ENCODE measurements at places on chromosomes 1 and 21.

DNA sequence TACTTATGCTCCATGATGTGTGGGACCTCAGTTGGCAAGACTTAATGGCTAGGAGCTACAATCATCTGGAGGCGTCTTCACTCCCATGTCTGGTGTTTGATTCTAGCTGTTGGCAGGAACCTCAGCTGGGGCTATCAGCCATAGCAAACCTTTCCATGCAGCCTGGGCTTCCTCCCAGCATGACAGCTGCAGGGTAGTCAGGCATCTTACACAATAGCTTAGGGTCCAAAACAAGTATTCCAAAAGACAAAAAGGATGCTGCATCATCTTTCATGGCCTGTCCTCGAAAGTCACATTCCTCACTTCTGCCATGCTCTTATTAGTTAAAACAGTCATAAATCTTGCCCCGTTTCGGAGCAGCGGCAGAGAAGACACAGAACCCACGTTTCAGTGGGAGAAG lies 90.9 kb downstream of the LRRC8C start:
- no peak for DNase-seq

DNA sequence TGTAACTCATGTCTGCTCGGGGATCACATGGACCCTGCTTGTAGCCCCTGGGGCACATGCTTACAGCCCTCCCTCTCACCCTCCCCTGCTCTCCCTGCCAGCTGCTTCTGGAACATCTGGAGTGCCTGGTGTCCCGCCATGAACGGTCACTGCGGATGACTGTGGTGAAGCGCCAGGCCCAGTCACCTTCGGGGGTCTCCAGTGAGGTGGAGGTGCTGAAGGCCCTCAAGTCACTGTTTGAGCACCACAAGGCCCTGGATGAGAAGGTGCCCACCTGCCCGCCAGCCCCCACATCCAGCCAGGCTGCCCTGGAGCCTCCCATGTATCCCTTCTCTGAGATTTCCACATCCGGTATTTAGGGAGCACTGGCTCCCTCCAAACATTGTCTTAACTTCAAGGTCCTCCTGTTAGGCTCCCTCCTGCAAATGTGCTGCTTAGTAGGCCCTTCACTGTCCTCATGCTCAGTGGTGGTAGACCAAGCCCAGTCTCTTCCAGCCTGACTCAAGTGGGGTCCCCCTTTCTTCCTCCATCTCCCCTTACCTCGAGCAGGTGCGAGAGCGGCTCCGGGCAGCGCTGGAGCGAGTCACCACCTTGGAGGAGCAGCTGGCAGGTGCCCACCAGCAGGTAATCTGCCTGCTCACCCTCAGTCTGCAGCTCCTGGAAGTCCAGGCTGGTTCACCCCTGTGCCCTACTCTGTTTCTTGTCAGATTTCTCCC lies 17.7 kb downstream of the PPFIA4 start:
- no peak for DNase-seq

DNA sequence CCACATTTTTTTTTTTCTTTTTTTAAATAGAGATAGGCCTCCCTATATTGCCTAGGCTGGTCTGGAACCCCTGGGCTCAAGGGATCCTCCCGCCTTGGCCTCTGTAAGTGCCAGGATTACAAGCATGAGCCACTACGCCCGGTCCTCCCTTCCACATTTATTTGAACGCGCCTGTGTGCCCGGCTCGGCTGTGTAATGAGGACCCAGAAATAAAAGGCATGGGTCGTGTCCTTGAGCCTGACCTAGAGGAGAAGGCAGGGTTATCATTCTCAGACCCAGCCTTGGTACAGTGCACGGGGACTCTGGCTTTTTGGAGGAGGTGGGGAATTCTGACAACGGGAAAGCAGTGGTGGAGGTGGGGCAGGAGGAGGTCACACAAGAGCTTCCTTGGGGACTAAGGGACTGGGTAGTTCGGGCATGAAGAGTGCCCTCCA lies 841 bp downstream of the CENPF start:
- DNase-seq, result no peak

DNA sequence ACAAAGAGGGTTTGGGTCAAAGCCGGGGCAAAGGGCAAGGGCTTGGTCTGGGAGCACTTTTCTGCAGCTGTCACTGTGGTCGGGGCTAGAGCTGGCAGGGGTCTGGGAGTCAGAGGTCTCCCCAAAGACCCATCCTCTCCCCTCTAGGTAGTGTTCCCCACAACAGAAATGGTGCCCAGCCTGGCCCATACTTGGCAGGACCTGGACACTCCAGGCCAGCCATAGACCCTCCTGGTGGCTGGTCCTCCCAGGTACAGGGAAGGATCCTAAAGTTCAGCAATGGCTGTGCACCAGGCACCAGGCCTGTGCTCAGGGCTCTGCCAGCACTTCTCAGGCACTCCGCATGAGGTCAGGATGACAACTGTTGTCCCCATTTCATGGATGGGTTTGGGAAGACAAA lies 11.0 kb downstream of the ESPN start:
- DNase-seq, result no peak

- DNase-seq, result no peak
Observed at GRCh38 chr1:55700359-55701130, 485.4 kb upstream of the USP24 start.

DNA sequence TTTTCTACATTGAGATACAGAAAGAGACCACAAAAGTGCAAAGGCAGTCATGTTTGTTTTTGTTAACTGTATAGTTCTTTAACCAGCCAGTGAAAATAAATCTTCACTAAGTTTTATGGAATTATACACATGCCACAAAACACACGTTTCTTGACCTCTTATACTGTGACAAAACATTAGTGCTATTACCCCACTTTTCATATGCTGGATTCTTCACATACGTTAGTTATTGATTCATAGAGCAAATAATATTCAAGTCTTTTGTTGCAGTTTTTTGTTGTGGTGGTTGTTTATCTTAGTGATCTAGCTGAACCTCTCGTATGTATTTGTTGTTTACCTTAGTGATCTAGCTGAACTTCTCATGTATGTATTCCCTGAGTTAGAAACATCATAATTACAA lies 28.0 kb downstream of the LYPLAL1 start:
- DNase-seq, result no peak

DNA sequence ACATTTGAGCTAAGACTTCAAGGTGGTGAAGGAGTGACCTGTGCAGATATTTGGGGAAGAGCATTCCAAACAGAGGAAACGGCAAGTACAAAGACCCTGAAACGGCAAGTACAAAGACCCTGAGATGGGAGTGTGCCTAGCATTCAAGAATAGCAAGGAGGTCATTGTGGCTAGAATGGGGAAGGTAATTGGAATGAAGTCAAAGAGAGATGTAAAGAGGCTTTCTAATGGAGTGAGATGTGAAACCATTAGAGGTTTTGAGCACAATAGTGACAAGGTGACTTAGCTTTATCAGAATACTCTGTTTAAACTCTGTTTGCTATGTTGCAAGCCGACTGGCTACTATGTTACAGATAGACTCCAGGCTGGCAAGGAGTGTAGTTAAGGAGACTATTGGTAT lies 4.4 kb downstream of the CDC7 start:
- DNase-seq, result no peak

- DNase-seq, result no peak
Observed at GRCh38 chr1:58848818-58849411, 65.1 kb upstream of the JUN start.

DNA sequence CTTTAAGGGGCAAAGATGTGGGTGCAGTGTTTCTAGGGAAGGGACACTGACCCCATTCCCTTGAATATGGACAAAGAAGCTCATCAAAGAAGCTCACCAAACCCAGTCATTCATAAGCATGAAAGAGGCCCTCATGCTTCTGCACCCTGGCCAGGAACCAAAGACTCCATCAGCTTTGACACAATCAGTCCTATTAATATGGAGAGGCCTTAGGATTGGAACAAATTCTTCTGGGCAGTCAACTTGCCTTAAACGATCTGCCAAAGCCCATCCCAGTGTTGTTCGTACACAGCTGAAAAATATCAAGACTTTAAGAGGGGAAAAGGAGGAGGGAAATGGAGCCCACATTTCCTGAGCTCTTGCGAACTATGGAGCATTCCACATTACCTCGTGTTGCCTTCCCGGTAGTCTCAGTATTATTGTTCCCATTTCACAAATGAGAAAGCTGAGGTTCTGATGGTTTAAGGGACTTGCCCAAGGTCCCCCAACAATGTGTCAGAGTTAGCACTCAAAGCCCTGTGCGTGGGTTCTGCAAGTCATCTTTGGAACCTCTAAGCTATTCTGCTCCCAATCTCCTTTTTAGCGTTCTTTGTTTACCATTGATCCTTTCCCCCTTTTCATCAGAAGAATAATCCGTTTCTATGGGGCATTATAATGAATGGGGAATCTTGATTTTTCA lies 161.9 kb downstream of the ZBTB18 start:
- DNase-seq, result no peak

GRCh38 chr1:39361446-39361845 lies 130.0 kb upstream of the BMP8A start:
- no peak for DNase-seq

GRCh38 chr1:209624558-209625549 lies 27.4 kb downstream of the LAMB3 start:
- DNase-seq, result no peak

DNA sequence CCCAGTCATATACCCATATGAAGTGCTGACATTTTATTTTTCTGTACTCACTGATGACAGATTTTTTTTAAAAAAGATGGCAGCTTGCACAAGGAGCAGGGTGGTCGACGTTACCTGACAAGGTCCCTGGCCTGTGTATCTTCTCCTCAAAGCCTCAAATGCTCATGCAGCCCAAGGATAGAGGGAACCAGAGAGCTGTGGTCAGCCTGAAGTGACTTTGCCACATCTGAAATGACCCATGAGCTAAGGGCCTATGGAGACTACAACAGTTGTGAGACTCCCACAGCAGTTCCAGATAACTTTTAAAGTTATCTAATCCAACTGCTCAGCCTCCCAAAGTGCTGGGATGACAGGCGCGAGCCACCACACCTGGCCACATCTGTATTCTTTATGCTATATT lies 131.1 kb downstream of the GLUL start:
- DNase-seq, result no peak

DNA sequence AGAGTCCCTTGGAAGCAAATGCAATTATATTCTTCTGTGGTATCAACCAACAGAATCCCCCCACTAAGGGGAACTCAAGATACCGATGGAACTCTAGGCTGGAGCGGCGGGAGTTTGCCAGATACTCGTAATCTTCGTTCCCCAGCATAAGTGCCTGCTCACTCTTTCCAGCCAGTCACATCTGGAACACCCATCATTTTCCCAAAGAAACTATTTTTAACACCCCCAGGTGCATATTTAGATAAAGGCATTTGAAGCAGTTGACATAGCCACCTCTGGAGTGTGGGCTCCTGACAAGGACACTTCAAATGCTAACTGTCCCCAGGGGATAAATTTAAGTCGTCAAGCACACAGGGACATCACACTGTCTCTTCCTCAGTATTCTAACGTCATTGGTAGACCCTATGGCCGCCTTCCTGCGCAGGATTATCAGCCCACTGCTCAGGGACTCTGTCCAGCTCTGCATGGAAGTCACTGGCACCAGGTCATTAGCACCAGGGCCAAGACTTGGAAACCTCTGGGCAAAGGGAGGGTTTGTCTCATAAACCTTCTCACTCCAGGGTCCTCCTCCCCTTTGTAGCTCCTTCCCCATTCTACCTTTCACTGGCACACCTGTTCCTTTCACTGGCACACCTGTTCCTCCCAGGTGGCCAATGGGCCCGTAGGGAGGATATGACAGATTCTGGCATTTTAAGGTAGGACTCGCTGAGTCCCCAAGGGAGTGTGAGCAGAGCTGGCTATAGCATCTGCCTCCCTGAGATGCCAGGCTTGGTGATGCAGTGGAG lies 48.8 kb downstream of the H3-3A start:
- DNase-seq, result no peak

GRCh38 chr1:92805216-92805615 lies 20.3 kb upstream of the EVI5 start:
- no peak for DNase-seq

DNA sequence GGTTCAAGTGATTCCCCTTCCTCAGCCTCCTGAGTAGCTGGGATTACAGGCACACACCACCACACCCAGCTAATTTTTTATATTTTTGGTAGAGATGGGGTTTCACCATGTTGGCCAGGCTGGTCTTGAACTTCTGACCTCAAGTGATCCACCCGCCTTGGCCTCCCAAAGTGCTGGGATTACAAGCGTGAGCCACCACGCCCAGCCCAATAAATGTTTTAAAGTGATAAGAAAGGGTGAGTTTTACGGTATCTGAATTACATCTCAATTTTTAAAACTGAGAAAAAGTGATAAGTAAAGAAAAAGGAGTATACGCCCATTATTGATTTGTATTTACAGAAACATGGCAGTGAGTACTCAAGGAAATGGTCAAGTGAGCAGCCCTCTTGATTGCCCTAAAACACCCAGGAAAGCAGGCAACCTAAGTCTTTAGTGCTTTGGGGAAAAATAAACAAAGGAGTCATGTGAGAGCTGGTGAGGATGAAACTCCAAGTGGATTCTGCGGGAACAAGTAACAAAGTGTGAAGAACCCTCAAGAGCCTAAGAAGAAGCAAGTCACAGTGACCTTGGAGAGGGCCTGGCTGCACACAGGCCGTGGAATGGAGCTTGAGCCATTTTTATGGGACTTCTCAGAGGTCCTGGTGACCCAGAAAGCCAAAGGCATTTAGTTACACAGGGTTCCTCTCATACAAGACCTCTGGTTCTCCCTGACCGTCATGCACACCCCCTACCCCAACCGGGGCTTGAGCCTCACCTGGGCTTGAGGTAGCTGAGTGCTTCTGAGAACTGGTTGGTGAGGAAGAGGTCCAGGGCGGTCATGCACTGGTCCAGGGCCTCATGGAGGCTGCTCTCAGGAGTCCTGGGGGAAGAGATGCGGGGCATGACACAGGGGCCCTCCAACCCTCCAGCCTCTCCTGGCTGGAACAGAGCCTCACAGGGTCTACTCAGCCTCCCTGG lies 9.1 kb downstream of the TTC39A start:
- DNase-seq, result no peak

DNA sequence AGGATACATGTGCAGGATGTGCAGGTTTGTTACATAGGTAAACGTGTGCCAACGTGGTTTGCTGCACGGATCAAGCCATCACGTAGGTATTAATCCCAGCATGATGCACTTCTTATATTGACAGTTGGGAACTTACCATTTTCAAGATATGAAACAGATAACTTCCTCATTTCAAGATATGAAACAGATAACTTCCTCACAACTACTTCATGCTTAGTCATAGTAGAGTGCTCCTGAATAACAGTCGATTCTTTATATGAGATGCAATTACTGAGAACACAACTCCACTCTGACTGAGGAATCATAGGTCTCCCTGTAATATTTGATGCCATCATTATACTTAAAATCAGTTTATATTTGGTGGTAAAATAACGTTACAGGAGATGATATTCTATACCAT lies 1124.3 kb downstream of the AMY1C start:
- DNase-seq, result no peak

- no peak for DNase-seq
Observed at GRCh38 chr1:157153746-157154145, 15.6 kb upstream of the ETV3 start.

Measured in NCI-H774 (cell line).